Frontal cortex (tissue), 4 donors: ENCODE measurements at places on chromosomes 5 and 9.

- DNase-seq: no peak
Measured at GRCh38 chr5:178674334-178674733, 47.5 kb upstream of the CLK4 start.

- DNase-seq: no peak
Measured at GRCh38 chr5:59569608-59570334, 323.8 kb downstream of the PDE4D start.

DNA sequence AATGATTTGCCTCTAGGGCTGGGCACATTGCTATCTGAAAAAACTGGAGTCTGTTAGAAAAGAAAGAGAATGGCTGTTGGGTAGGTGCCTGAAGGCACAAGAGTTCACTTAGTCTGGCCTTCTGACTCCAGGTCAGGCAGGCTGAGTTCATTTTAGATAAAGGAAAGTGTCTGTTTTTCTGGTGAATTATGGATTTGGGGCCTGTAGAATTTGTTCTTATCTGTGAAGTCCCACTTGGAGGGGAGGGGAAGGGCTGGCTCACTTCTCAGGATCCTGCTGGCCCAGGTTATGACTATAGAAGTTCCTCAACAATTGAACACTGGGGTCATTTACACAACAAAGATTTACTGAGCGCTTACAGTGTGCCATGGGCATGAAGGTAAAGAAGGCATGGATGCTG lies 11.5 kb upstream of the SEPTIN8 start:
- no peak for DNase-seq

- peak; percentile 31 for DNase-seq
Measured at GRCh38 chr5:55173687-55174230, 782 bp upstream of the CDC20B start.

DNA sequence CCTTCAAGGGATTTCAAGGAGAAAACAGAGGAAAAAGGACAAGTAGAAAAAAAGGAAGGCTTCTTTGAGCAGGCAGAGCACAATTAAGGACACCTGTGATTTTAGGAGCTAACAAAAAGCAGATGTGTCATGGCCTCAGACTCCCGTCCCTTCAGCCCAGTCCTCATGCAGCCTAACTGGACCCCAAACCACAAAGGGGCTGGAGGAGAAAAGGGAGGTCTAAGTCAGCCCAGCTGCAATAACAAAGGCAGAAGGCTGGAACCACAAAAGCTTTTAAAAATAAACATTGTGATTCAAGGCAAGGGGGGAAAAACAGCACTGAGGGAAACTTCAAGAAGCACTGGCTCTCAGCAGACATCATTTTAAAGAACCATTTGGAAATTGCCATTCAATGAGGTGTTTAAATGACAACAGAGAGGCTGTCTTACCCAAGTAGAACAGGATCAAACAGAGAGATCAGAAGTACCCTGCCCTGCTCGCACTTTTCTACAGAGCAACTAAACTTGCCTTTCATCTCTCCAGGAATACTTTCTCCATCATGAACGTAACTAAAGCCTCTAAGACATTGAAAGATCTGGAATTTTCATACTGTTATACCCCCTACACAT lies 89.3 kb downstream of the SEMA5A start:
- no peak for DNase-seq

DNA sequence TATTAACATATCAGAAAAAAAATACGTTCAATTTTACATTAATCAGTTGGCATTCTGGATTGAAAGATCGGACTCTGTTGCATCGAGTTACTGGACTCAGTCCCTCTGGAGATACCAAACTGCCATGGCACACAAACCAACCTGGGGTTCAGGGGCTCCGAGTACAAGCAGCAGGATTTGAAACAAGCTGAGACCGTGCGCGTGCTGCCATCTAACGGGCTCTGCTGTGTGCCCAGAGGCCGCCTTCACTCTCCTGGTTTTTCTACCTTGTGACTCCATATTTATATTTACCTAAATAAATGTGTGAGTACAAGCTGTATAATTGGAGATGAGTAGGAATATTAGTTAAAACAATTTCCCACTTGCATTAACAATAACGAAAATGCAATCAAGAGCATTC lies 48.2 kb downstream of the ANXA1 start:
- DNase-seq: no peak

GRCh38 chr5:87282269-87282668 lies 14.6 kb downstream of the RASA1 start:
- no peak for DNase-seq

DNA sequence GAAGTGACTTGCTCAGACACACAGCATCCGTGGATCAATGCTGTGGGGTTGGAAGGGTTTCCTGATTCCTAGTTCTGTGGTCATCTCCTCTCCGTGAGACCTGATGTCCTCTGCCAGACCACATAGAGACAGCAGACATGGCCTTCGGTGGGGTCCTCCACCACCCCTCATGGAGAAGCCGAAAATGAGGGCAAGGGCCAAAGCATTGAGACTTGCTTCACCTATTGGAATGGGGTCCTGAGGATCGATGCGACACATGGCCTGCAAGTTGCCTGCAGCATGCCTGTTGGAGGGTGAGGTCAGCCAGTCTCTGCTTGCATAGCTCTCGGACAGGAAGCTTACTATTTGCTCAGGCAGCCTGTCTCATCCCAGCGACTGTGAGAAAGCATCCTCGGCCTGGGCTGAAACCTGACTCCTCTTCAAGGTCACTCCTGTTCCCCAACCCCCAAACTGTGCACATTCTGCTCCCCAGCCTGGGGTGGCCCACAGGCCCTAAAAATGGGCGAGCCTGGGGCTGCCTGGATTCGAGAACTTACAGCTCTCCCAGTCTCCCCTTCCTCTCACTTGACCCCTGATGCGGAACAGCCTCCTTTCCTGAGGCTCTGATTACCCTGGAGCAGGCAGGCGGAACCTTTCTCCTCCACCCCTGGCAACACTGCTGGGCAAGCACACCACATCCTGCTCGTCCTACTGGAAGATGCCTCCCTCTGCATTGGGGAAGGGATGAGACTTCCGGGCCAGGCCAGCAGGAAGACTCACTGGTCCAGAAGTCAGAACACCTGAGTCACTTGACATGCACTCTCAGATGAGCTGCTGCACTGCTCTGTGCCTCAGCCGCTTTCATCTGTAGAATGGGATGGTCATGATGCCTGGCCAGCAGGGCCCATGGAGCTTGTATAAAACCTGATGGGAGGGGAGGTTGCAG lies 186.9 kb downstream of the RGS3 start:
- DNase-seq: no peak
